ENCODE measurements at places on chromosomes 2 and 18.

DNA sequence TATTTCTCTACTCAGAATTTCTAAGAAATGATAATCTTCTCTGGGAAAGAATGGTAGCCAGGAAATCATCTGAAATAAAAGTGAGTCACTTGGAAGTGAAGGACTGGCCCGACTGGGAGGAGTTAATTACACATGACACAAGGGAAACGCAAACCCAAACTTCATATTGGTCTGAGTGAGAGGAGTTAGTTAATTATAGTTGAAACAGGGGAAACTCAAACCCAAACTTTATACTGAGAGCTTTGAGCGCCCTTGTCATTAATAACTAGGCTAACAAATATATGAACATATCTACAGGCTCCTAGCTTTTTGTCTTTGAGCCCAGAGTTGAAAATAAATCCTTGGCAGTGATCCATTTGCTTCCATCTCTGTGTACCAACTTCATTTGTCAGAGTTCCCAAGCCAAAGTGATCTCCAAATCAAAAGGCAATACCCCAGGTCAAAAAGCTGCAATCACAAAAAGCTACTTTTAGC, 187.8 kb upstream of the COL3A1 start:
- DNase-seq: peak; percentile 50

GRCh38 chr18:32760391-32760790, 12.4 kb downstream of the KLHL14 start:
- no peak for DNase-seq

GRCh38 chr2:224369028-224369632, 32.8 kb downstream of the FAM124B start:
- DNase-seq: peak; percentile 20

DNA sequence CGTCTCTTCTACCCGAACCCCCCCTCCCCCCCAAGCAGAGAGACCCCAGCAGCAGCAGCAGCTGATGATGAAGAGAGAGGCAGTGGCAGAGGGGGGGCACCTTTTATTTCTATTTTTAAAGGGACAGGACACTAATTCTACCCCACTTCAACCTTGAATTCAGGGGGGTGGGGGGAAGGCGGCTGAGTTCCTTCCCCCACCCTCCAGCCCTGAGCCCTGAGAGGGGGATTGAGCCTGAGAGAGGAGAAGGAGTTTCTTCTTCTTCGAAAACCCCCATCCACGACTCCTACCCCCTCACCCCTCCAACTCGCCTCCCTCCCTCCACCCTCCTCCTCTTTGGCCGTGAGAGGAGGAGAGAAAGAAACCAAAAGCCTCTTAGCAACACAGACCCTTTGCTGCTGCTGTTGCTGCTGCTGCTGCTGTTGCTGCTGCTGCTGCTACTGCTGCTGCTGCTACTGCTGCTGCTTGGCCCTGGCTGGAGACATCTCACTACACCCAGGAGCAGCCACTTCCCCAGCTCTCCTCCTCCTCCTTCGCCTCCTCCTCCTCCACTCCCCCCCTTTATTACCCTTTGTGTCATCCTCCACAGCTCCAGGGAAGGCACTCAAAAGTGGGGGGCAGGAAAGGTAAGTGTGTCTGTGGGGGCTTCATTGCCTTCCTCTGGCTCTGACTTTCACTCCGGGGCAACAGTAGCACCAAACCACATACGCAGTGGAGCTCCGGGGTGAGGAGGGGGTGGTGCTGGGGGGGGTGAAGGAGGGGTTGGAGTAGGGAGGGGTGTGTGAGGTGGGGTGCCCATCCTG, at the start of gene MBD5:
Gene MBD5 (plus strand): TSS at position 33 of the 803 bp plus-strand sequence.
- peak; percentile 21 for DNase-seq

- DNase-seq: no peak
Measured at GRCh38 chr2:17857021-17857420, 21.4 kb upstream of the KCNS3 start.

DNA sequence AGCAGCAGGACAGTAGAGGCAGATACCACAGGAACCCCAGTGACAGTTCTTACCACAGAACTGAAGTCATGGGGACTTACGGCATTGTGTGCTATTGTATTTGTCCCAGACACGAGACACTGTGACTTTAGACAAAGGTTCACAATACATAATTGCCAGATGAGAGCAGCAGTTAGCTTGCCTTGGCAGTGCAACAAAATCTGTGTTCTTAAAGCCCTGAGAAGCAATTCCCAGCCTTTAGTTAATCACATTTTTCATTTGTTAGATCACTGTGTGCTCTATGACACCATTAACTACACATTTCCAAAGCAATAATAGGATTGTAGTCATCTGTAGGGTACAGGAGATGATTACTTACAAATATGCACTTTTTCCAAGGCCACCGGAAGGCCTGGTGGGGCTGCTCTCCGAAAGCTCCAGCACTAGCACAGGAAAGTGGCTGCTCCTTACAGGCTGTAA, 97.5 kb upstream of the LDLRAD4 start:
- DNase-seq: no peak

- no peak for DNase-seq
Measured at GRCh38 chr2:105324732-105325131, 4.8 kb downstream of the TGFBRAP1 start.

- DNase-seq: no peak
Measured at GRCh38 chr18:76495435-76496193, 572 bp upstream of the ZNF516 start.

DNA sequence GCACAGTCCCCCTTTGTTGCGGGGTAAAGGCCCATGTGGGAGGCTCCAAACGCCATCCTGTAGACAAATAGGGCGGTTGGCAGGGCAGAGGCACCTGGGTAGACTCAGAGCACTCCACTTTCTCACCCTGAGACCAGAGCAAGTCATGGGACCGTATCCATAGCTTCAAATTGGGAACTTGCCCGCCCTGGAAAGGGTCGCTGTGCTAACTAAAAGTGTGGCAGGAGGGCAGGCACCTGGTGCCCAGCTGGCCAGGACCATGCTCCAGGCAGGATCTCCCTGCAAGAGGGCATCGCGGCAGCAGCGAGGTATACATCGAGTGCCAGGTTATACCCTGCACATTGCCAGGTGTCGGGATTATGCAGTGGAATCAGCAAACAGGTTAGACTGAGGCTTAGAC, 20.8 kb upstream of the SCLY start:
- DNase-seq: no peak

- no peak for DNase-seq
Measured at GRCh38 chr2:66481100-66481549, 46.2 kb downstream of the MEIS1 start.

DNA sequence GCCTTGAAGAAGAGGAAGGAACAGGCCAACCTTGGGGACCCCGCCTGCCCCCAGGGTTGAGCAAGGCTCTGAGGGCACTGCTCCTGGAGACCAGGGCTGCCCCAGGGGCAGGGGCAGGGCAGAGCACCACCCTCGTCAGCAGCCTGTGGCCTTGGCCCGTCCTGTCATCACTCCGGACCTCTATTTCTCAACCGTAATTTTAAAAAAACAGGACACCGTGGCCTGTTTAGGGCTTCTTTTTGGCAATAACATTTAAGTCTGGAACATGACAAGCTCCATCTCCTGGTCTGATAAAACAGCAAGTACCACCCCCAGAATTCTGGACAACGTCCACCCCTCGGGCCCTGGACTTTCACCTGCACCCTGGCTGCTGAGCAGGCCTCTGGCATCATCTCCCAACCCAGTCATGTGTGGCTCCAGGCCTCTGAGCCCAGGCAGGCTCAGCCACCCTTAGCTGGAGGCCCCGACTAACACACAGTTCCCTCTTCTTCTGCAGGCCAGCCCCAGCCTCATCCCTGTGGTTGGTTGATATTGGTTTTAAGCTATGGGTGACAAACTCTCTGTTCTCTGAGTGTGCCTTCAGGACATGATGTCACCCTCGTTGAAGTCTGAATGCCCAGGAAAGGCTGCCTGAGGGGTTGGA, 22.6 kb upstream of the ID2 start:
- DNase-seq: no peak

DNA sequence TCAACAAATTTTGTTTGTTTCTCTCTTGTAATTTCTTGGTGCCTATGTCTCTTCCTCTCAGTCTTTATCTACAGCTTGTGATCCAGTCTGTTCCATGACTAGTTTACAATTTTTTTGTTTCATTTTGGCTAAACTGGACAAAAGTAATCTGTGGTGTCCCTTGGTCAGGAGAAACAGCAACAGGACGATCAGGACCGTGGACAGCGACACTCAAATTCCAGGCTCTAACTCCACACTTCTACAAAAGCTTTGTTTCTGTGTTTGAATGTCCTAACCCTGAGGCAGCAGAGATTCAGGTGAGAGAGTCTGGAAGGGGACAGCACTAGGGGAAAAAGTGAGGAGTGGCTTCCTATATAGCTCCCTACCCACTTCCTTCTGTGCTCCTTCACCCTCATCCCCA, 593.3 kb upstream of the FANCL start:
- no peak for DNase-seq

DNA sequence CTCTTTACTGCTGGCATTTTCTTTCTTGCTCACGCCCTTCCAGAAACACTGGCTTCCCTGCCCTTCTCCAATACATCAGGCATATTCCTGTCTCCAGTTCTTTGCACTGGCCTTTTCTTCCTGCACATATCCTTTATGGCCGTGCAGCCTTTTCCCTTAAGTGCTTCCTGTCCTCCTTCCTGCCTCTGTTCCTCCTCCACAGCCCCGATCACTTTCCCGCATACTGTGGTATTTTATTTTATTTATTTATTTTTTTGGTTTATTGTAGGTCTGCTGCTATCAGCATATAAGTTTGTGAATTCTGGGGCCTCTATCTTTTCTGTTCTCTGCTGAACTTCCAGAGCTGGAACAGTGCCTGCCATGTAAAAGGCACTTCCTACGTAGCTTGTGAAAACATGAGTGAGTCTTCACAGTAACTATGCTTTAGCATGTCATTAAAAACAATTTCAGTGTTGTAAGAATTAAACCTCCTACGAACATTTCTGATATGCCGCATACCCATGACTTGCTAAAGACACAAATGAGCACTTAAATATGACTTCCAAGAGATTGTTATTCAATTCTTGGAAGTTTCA, 289.1 kb downstream of the TRIB2 start:
- DNase-seq: no peak

DNA sequence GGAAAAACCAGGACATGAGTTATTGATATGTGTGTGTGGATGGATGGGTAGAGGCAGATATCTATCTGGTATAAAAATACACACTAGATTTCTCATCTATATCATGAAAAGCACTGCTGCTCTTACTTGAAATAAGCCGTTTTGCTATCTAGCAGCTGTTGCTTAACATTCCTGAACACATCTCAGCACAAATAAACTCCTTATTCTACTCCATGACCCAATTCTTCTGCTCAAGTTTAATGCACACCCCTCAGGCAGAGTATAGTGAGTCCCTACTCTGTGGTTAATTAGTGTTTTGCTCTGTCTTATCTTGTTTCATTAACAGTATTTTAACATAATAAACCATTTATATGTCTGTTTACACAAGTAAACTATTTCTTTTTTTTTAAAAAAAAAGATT, 134.2 kb downstream of the CBLN2 start:
- DNase-seq: no peak

DNA sequence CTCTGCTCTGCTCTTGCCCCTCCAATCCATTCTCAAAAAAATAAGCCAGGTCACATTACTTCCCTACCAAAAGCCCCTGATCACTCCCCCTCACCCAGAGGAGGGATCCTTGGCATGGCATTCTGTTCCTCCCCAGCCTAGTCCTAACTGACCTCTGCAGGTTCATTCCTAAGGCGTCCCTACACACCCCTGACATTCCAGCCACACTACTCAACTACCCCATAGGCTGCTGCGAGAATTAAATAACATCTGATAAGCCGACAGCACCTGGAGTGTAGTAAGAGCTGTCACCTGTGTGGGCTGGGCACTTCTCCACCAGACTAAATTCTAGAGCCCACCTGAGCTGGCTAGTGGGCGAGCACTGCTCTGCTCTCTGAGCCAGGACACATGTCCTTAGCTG, 44.7 kb upstream of the SLC1A4 start:
- no peak for DNase-seq

- no peak for DNase-seq
Measured at GRCh38 chr18:50836521-50836957, 16.7 kb upstream of the MRO start.

- DNase-seq: no peak
Measured at GRCh38 chr2:109349503-109350465, 220.8 kb downstream of the SH3RF3 start.

GRCh38 chr2:131031431-131031841, 61.8 kb downstream of the FAM168B start:
- DNase-seq: no peak

DNA sequence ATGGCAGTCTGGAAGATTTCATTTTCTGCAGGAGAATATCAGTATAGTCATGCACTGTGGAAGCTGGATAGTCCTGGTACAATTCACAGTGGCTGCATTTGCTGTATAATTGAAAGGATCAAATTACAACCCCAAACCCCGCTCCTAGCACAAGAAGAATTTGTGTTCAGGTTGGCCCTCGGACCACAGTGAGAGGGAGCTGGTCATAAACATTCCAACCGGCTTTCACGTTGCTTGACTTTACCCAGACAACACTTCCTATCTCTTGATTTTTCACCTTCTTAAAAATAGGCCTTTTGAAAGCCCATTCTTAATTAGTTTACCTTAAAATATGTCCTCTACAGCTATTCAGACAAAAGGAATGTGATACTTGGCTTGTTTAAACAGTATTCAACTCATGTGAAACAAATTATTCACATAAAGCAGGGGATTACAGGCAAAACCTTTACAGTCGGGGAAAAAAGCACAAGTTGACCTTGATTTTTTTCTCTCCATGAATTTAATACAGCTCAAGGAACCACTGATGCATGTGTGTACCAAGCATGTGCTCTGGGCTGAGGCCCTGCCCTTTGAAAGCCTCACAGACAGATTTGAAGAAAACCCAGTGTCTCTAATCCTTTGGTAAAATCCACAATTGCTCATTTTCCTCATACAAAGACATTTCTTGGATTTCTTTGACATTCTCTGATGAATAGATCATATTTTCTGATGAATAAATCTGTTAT, 143.0 kb upstream of the SOX11 start:
- DNase-seq: no peak

DNA sequence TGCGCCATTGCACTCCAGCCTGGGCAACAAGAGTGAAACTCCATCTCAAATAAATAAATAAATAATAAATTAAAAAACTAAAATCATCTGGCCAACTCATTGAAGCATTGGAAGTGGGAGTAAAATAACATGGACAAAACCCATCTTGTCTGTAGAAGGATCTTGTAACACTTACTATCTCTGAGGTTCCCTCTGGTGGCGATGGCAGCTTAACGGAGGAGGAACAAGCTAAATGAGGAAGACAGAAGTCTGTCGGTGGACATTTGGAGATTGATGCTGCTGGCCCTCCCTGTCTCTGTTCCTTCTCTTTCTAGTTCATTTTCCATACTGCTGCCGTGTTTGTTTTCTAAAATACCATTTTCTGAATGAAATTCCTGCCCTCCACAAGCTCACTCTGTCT, 43.4 kb downstream of the ZCCHC2 start:
- DNase-seq: peak; percentile 5
